ENCODE measurements at places on chromosomes 6 and 20. TPM values are rescaled to one million over a fixed set of nuclear protein-coding genes. Genes with fewer than 3 reads are reported as not detected.
A peak's percentile ranks its signal among the peaks of the same experiment; 100 is the strongest.

GRCh38 chr6:169221264-169221663, 32.4 kb downstream of the THBS2 start:
- DNase-seq, result no peak

DNA sequence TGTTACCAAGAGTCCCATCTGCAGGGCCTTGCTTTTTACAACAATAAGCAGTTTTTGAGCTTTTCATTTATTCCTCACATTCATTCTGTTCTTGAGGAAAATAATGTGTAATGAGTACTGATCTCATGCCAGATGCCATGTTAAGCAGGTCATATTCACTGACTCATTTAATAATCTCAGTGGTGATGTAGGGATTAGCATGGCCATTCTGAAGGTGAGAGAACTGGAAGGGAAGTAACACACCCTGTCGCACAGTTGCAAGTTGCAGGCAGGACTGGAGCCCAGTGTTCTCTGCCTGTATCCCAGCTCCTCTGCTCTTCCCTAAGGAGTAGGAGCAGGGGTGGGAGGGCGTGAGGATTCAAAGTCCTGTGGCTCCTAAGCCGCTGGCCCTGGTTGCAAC, 5.6 kb downstream of the PCIF1 start:
- DNase-seq, result no peak

DNA sequence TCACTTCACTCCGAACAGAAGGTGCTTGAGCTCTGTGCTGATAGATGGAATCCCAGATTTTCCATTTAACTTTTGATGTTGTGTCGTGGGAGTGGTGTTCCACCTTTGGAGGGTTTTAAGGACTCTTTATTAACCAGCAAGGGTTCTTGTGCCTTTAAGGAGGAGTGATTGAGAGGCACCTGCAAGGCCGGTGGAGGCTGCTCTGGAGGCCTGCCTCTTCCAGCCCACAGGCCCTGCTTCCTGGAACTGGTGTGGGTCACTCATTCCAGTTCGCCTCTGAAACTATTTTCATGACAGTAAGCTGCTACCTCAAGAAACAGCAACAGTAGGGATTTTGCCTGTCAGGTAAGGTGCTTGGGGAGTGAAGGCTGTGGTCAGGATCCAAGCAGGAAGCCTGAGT, 58.8 kb upstream of the APCDD1L start:
- DNase-seq, result no peak

The BACH2 gene
- total RNA-seq, result 3.3 TPM

The SPACA1 gene
- total RNA-seq, result not detected

GRCh38 chr6:87054143-87054833, 40.6 kb downstream of the CGA start:
- DNase-seq, result no peak

GRCh38 chr6:36028088-36028876, 674 bp downstream of the MAPK14 start:
- DNase-seq, result no peak

DNA sequence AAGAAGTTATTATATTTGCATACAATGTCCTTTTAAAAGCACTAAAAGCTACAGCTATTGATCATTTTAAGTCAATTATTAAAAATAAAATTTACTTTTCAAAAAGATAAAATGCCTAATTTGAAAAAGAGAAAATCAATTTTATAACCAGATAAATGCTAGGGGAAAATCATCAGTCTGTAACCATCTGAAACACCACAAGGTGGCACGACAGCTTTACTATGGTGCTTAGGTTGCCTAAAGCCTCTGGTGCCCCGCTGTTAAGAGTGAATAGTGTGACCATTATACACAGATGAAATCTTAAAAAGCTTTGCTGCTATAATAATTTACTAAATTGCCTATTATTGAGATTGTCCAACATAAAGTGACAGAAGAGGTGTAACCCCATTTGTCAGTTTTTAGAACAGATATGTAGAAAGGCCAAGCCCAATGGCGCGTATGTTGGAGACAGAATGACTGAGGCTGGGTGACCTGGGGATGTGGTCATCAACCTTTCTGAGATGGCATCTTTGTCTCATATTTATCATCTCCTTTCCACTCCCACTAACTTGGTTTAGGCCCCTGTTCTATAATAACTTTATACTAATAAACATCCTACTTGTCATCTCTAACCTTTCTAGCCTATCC, 100.8 kb downstream of the MOXD1 start:
- DNase-seq, result peak; percentile 40
